ENCODE measurements at places on chromosomes 12 and 14. TPM values are rescaled to one million over a fixed set of nuclear protein-coding genes. Genes with fewer than 3 reads are reported as not detected.

Gene SLC16A7
- total RNA-seq: 6.8 TPM

- no peak for DNase-seq
Observed at GRCh38 chr12:67593461-67594330, 54.8 kb upstream of the DYRK2 start.

DNA sequence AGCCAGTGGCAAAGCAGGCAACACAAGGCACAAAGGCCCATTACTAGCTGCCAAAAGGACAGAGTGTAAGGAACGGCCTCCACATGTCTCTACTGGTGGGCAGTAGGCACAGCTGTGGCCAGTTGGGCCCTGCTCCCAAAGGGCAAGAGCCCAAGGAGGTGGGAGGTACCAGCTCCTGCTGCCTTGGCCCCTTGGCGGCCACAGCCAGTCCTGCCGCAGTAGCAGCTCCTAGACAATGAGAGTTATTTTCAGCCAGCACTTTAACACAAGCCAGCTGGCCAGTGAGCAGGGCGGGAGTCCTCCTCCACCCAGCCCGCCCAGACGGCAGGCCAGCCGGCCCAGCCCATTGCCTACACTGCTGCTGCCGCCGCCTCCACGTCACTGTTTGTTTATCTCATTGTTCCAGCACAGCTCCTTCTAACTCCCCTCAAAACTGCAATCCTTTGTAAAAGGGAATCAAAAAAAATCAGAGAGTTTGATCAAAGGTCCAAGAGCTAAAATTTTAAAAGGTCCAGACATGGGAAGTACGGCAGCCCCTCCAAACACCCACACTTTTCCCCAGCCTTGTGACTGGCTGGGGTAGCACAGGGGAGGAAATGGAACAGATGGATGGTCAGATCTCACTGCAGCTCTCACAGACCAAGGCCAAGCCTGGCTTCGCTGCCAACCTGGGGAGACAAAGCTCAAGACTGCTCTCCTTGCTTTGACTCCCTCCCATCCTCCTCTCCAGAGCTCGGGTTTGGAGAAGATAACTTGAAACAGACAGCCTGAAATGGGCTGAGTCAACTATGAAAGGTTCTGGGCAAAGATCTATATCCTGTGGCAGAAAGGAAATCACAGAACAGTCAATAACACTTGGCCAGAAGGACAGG, 33.5 kb downstream of the FMNL3 start:
- DNase-seq: peak; percentile 96

- DNase-seq: no peak
Observed at GRCh38 chr12:88142610-88142991, 494 bp downstream of the TMTC3 start.

GRCh38 chr12:116141110-116141832, 136.2 kb downstream of the MED13L start:
- no peak for DNase-seq

Gene PTPN21
- total RNA-seq: 7.4 TPM

DNA sequence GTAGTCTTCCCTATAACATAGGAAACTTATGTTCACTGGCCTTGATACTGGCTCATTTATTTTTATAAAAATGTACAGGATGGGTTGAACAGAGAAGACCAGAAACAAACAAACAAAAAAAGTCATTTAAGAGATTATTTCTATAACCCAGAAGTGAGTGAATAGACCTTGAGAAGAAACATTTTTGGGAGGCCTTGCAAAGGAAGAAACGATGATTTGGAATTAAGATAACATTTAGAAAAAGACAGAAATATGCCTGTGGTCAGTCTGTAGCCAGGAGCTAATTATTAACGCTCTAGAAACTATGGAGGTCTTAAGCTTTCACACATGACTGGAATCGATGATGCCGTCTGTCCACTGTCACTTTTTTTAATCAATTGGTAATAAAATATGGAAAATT, 264.0 kb downstream of the EGLN3 start:
- DNase-seq: peak; percentile 50
